ENCODE measurements at places on chromosomes 2 and 18.

DNA sequence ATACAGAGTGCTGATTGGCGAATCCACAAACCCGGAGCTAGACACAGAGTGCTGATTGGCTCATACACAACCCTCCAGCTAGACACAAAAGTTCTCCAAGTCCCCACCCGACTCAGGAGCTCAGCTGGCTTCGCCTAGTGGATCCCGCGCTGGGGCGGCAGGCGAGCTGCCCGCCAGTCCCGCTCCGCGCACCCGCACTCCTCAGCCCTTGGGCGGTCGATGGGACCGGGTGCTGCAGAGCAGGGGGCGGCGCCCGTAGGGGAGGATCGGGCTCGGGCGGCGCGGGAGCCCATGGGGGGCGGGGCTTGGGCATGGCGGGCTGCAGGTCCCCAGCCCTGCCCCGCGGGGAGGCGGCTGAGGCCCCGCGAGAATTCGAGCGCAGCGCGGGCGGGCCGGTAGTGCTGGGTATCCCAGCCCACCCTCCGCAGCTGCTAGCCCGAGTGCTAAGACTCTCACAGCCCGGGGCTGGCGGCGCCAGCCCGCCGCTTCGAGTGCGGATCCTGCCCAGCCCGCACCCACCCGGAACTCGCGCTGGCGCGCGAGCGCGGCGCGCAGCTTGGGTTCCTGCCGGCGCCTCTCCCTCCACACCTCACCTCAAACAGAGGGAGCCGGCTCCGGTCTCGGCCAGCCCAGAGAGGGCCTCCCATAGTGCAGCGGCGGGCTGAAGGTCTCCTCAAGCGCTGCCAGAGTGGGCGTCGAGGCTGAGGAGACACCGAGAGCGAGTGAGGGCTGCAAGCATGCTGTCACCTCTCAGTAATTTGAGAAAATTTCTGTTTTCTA lies 75.5 kb upstream of the ATP5MC3 start:
- DNase-seq = no peak

- DNase-seq = no peak
These were observed 157.0 kb upstream of the NDUFV2 start for GRCh38 chr18:8945514-8945913.

GRCh38 chr2:149733936-149734685 lies 146.5 kb upstream of the MMADHC start:
- no peak for DNase-seq

GRCh38 chr18:13147130-13147529 lies 71.4 kb upstream of the LDLRAD4 start:
- DNase-seq = no peak

DNA sequence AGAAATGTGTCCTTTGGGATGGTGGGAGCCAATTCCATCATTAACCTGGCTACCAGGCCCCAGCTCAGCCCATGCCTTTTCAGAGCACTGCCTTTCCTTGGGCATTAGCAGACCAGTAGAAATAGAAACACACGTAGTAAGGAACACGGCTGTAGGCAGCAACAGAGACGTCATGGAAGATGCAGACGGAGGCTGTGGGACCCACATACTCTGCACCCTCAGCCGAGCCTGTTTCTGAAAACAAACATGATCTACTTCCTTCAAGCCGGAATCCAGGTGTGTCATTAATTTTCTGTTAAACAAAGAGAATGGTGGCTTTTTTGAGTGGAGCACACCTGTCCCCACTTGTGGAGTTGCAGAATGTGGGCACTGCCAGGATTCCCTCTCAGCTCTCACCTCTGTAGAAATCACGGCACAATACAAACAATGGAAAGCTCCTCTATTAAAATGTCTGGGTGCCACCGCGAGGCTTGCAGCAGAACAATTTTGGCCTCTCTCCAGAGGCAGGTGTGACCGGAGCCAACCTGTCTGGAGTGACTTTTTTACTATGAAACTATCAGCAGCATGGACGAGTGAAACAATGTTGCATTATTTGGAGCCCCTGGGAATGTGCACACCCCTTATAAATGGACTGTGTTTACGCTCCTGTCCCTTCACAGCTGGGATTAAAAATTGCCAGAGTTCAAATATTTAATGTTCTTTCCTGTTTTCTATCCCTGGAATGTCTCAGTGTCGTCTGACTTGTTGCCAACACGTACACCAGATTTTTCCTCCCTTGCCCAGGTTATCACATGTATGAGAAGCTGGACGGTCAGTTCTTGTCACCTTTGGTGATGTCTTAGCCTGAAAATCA lies 31.7 kb downstream of the SPP2 start:
- DNase-seq = no peak

GRCh38 chr2:116922414-116922813 lies 892.1 kb upstream of the DDX18 start:
- DNase-seq = no peak

DNA sequence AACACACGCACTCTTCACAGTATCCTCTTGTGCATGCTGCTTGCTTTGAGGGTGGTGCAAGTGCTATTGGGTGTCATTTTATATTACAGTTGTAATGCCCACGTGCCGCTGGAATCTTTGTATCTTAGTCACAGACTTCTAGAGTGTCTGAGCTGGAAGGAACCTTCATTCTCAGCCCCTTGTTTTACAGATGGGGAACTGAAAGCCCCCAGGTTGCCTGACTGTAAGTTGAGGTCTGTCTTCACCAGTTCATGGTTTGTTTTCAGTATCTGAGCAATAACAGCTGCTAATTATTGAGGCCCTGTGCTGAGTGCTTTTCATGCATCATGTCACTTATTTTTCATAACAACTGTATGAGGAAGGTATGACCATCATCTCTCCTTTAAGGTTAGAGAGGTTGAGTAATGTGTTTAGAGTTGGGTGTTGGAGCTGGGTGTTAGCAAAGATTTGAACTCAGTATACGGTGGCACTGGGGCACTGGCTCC lies 77.0 kb downstream of the PRKCE start:
- no peak for DNase-seq

DNA sequence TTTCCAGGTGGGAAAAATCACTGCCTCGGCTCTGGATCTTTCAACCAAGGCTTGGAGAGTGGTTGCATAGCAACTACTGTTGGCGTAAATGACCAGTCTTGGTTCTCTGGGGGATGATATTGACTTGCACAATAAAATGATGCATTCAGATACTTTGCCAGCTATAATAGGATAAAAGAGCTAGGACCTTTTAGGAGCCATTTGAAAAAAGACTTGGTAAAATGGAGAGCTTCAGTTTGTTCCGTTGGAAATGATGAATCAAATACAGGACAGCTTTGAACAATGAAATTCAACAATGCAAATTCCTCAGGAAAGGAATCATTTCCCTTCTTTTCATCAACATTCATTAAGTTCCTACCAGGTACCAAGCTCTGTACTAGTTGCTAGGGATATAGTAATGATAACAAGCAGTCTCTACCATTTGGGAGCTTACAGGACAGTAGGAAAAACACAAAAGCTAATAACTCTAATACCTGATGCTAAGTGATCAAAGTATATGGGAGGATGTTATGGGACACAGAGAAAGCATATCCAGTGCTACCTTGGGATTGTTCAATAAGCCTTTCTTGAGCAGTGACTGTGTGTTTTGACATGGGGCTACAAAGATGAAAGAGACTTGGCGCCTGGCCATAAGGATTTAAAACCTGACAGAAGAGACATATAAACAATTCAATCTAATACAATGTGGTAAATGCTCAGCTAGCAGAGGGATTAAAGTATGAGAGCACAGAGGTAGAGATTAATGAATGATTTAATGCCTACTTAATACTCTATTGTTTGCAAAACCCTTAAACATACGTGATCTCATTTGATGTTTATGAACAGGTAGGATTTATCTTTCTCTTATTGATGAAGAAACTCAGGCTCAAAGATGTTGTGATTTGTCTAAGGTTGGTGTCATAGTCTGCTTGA lies 110.7 kb downstream of the QPCT start:
- no peak for DNase-seq

- DNase-seq = no peak
These were observed 1.4 kb downstream of the FRZB start for GRCh38 chr2:182864949-182865570.

DNA sequence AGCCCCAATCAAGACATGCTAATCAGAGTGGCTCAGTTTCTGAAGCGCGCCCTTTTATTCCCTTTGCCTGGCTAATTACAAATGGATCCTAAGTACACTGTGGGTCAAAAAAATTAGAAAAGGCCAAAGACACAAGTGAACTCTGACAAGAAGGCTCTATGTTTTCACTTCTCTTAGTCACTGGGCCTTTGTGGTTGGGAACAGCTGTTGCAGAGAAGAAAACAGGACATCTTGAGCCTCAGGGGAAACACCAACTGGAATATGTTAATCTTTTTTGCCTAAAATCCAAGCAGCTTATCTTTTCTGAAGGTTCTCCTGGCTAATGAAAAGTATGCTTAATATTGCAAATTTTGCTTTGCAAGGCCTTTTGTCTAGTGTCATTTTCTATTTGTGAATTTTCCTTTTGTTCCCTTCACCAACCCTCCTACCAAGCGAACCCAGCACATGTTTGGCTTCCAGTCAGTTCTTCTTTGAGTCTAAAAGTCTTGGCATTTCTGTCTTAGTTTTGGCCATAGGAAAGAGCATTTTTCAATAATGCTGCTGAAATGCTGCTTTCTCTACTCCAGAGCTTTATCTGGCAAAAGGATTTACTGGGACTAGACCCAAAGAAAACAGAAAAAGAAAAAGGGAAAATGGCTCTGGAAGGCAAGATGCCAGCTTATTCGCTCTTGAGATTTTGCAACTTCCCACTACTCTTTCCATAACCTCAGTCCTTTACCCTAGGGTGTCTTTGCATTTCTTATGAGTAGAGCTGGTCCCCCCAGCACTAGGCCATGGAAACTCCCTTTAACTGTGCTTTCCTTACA lies 440.2 kb upstream of the ST6GAL2 start:
- no peak for DNase-seq

DNA sequence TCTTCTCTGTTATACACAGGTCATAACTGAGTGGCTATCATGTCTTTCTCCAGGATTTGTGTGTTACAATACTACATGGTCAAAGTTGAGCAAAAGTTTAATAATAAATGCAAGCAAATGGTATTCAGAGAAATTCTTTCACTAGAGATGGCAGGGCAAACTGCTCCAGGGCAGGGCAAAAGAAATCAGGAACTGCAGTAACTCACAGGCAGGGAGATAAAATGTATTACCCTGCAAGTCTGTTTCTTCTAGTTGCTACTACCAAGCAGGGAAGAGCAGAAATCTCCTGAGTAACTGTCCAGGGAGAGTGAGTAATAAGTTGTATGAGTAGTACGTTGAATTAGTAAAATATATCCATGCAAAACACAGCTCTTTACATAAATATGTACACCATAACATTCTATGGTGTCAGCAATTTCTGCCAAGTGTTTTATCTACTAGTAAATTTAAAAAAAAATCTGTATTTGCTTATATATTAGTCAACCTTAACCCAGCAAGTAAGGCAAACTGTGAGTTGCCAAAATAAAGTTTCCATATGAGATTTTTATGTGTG lies 404.1 kb downstream of the ZEB2 start:
- no peak for DNase-seq

GRCh38 chr2:38057651-38058410 lies 18.1 kb downstream of the CYP1B1 start:
- DNase-seq = no peak

GRCh38 chr2:83470928-83471327 lies 988.2 kb downstream of the SUCLG1 start:
- DNase-seq = no peak

DNA sequence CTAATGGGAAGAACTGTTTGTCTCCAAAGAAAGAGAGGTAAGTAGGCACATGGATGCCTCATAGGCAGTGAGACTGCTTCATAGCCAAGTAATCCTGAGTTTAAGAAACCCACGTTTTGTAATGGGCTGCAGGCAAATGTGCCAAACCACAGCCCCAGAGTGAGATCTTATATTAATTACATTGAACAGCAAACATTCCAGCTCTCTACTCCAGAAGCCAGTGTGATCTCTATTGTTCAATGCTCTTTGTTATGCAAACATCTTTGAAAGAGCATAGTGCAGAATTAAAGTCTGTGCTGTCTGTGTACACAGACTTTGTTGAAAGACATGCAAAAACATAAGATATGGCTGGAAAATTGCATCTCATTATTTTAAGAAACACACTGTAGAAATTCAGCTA lies 720.8 kb upstream of the REG3G start:
- DNase-seq = no peak

GRCh38 chr2:2828774-2829368 lies 497.8 kb upstream of the MYT1L start:
- no peak for DNase-seq

GRCh38 chr2:135320465-135321355 lies 210.3 kb downstream of the ZRANB3 start:
- DNase-seq = peak; percentile 10

GRCh38 chr2:73436019-73436418 lies 50.4 kb downstream of the ALMS1 start:
- no peak for DNase-seq

- DNase-seq = no peak
These were observed 39.1 kb upstream of the FAM136A start for GRCh38 chr2:70340761-70341476.

- DNase-seq = no peak
These were observed 30.9 kb downstream of the RALBP1 start for GRCh38 chr18:9506046-9506792.

DNA sequence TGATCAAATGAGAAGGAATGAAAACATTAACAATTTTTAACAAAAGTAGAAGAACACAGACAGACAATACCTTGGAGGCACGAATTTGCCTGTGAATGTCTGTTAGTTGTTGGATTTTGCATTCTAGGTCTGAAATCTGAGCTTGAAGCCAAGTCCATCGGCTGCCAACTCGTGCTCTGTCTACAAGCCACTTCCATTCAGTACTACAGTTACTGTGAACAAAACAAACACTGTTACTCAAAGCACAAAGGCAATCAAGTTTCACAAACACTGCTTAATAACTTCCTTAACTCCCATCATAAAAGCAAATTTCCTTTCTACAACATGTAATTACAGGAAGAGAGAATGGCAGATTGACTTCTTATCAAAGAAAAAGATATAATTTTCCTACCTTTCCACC lies 42.2 kb downstream of the KANSL1L start:
- DNase-seq = no peak

GRCh38 chr18:34297287-34297686 lies 72.6 kb upstream of the NOL4 start:
- no peak for DNase-seq

- no peak for DNase-seq
These were observed 143.7 kb downstream of the MC4R start for GRCh38 chr18:60228609-60229595.

DNA sequence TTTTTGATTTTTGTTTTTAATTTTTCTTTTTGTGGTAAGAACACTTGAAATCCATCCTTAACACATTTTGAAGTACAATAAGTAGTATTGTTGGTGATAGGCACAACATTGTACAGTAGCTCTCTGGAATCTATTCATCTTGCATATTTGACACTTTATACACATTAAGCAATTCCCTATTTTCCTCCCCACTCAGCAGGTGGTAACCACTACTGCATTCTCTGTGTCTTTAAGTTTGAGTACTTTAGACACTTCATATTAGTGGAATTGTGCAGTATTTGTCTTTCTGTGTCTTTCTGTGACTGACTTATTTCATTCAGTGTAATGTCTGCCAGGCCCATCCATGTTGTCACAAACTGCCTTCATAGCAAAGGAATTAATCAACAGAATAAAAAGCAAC lies 471.7 kb upstream of the CDH20 start:
- no peak for DNase-seq

- DNase-seq = no peak
These were observed 9.2 kb upstream of the DNPEP start for GRCh38 chr2:219396863-219397457.

All from left lung (tissue), 14 donors.